Mucosa of descending colon (tissue), 3 donors: ENCODE measurements at places on chromosomes 1 and 21. TPM values are rescaled to one million over a fixed set of nuclear protein-coding genes. Genes with fewer than 3 reads are reported as not detected.

DNA sequence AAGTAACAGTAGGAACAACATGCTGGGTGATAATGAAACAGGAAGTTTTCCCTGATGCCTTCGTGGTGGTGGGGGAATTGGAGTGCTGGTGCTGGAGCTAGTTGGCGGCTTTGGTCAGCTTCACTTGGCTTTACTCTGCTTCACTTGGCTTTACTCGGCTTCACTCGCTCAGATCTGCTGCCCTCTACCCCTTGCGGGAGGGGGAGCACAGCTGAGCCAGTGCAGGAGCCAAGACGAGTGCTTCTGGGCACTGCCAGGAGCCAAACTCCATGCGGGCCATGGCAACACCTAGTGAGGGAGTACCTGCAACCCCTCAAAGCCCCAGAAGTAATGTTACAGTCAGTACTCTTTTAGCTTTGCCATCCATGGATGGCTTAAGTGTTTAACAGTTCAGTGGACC is 10.6 kb upstream of the PRKACB start:
- no peak for DNase-seq

DNA sequence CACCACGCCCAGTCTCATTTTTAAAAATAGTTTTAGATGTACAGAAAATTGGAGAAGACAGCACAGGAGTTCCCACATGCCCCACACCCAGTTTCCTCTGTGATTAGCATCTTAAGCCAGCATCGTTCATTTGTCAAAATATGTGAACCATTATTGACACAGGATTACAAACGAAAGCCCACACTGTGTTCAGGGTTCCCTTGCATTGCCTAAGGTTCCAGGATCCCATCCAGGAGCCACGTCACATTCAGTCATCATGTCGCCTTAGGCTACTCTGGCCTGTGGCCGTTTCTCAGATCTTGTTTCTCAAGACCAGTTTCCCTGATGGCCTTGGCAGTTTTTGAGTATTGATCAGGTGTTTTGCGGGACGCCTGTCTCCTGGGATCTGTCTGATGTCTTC is 34.7 kb upstream of the TNFRSF1B start:
- DNase-seq: no peak

GRCh38 chr1:239831577-239832355 is 259.9 kb upstream of the FMN2 start:
- DNase-seq: no peak

- no peak for DNase-seq
Observed at GRCh38 chr1:117267232-117267774, 56.6 kb upstream of the VTCN1 start.

DNA sequence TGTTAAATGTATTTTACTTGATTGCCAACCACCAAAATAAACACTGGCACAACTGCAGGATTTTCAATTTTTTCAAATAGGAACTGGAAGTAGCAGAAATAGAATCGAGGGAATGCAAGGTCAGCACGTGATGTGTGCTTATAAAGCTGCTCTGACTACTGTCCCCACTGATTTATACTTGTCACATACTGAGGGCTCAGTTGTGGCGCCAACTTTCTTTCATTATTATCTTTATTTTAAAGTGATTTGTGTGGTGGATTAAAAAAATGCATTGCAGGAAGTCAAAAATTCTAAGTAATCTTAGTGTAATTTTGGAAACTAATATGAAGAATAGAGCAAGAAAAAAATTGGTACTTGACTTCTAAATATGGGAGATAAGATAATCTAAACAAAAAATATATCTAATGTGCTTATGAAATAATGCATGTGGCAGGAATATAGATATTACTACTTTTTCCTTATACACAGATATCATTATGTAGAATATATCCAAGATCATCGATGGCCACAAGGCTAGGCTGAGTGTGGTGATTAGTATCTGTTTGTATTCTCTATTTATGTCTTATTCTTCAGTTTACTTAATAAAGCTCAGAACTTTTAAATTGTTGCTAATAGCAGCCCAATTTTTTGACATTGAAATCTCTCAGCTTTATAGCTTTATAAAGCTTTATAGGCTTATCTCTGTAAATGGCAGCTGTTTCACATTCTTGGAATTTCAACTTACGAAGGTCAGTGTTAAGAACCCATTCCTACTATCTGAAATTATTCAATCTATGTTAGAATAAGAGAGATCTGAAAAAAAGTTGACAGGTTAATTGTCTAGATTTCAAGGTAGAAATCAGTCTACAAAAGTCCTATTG is 404.5 kb upstream of the ADAMTS5 start:
- DNase-seq: no peak

GRCh38 chr1:29362116-29362515 is 125.8 kb downstream of the PTPRU start:
- no peak for DNase-seq

Gene FCGR2B
- total RNA-seq: 18.7 TPM

Gene SPAG17
- not detected for total RNA-seq

Gene FBXO28
- 35.0 TPM for total RNA-seq

Gene KRTAP6-2
- not detected for total RNA-seq

Gene HSPA13
- total RNA-seq: 7.7 TPM
